SJSA1 (cell line): ENCODE measurements at places on chromosomes 2 and 18. TPM values are rescaled to one million over a fixed set of nuclear protein-coding genes. Genes with fewer than 3 reads are reported as not detected.

The OSBPL1A gene
- 34.6 and 40.7 TPM in 2 replicates for total RNA-seq

The NAT8 gene
- not detected in 2 replicates for total RNA-seq

The LYPD1 gene
- 75.9 and 91.4 TPM in 2 replicates for total RNA-seq

The CXCR1 gene
- total RNA-seq: not detected in 2 replicates

The LDLRAD4 gene
- total RNA-seq: 0.09 and 0.68 TPM in 2 replicates

The IWS1 gene
- total RNA-seq: 73.7 and 127 TPM in 2 replicates

The MARCHF7 gene
- total RNA-seq: 129 and 225 TPM in 2 replicates

The EFHD1 gene
- total RNA-seq: 0.66 and 1.4 TPM in 2 replicates

The SPC25 gene
- total RNA-seq: 53.0 and 64.8 TPM in 2 replicates

The SLC9A2 gene
- total RNA-seq: 0.03 TPM in 1 of 2 replicates, not detected in the other

The IL36G gene
- total RNA-seq: not detected in 2 replicates

The TMEM182 gene
- 2.9 and 3.7 TPM in 2 replicates for total RNA-seq

- H3K27ac ChIP-seq: no peak overlapping the region
- H3K4me3 ChIP-seq: no peak overlapping the region
- no peaks in the 10 kb centered on the region for H3K27me3 ChIP-seq
- DNase-seq: no peak
- H3K36me3 ChIP-seq: no peaks in the 10 kb centered on the region
Measured at GRCh38 chr2:141329964-141330363, 800.9 kb downstream of the LRP1B start.

- H3K4me3 ChIP-seq: no peak overlapping the region
- DNase-seq: no peak
- H3K27me3 ChIP-seq: no peaks in the 10 kb centered on the region
Measured at GRCh38 chr2:190670182-190670946, 21.5 kb downstream of the NAB1 start.

- DNase-seq: no peak
- H3K27ac ChIP-seq: no peak overlapping the region
- no peaks in the 10 kb centered on the region for H3K36me3 ChIP-seq
Measured at GRCh38 chr2:209876211-209876610, 104.6 kb downstream of the UNC80 start.

DNA sequence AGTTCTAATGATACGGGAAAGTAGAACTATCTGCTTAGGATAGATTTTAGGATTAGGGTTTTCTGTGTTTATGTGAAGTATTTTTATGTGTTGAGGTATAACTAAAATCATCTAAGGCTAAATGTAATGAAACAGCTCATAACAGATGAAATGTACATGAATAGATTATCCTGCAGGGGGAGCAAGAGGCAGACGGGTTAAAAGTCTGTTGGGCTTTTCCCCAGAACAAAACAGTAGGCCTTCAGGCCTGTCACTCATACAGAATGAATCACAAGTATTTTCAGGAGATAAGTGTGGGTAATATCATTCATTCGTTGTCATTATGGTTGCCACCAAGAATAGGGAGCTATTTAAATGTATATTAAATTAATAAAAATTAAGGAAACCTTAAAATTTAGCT is 107.9 kb upstream of the IL1R2 start:
- no peak overlapping the region for H3K4me3 ChIP-seq
- no peak overlapping the region for H3K27ac ChIP-seq
- peaks cover 74% of the 10 kb centered on the region for H3K36me3 ChIP-seq

DNA sequence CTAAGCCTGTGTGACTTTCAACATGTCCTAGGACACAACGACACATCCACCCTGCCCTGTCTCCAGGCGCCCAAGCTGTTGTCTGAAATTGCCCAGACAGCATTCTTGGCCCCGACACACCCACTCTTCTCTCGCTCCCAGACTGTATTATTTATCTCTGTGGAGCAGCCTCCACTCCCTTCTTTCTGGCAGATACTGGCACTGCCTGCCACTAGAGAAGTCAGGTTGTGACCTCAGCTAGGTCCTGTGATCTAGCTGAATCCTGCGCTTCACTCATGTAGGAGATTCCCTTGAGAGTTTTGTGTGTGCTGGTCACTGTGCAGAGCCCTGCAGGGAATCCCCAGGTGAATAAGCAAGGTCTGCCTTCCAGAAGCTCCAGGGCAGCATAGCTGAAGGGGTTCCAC is 77.1 kb upstream of the TNP1 start:
- H3K36me3 ChIP-seq: no peaks in the 10 kb centered on the region
- H3K27ac ChIP-seq: no peak overlapping the region
- no peak overlapping the region for H3K4me3 ChIP-seq
- no peaks in the 10 kb centered on the region for H3K27me3 ChIP-seq
- DNase-seq: no peak
- H3K4me1 ChIP-seq: no peaks in the 10 kb centered on the region

DNA sequence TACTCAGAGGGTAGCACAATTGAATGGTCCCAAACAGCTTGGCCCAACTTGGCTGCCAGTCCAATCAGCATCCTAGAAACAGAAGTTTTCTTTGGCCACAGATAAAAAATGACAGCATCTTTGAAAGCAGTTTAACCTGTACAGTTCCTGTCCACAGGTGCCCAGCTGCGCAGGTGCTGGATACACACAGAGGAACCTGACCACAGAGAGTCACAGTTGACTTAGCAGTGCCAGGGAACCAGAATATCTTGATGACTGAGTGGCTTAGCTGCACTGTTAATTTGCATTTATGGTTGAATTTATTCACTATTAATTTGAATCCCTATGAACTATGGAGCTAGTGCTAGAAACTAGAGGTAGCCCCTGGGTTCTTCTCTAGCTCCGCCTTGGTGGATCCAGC is 93.7 kb downstream of the TPGS2 start:
- no peaks in the 10 kb centered on the region for H3K27me3 ChIP-seq
- H3K4me3 ChIP-seq: no peak overlapping the region
- no peak overlapping the region for H3K27ac ChIP-seq

GRCh38 chr2:173109253-173110188 is 33.9 kb downstream of the MAP3K20 start:
- H3K27ac ChIP-seq: peak overlapping the region; percentile 86
- peaks cover 37% of the 10 kb centered on the region for H3K4me1 ChIP-seq
- H3K27me3 ChIP-seq: no peaks in the 10 kb centered on the region
- 0 out of 2 replicates have a peak, but pooled peaks cover 3% of the 10 kb centered on the region for H3K36me3 ChIP-seq

GRCh38 chr2:38892819-38893218 is 3.1 kb downstream of the ARHGEF33 start:
- no peaks in the 10 kb centered on the region for H3K4me1 ChIP-seq
- no peak overlapping the region for H3K27ac ChIP-seq
- H3K4me3 ChIP-seq: no peak overlapping the region
- no peaks in the 10 kb centered on the region for H3K36me3 ChIP-seq
- DNase-seq: no peak
- peaks cover 4% of the 10 kb centered on the region for H3K27me3 ChIP-seq

GRCh38 chr2:119248311-119248710 is 24.7 kb downstream of the STEAP3 start:
- no peak overlapping the region for H3K27ac ChIP-seq
- DNase-seq: peak; percentile 50
- peaks cover 30% of the 10 kb centered on the region for H3K4me1 ChIP-seq
- H3K36me3 ChIP-seq: peaks cover 69% of the 10 kb centered on the region
- no peak overlapping the region for H3K4me3 ChIP-seq
- H3K27me3 ChIP-seq: no peaks in the 10 kb centered on the region

- H3K4me1 ChIP-seq: peaks cover 22% of the 10 kb centered on the region
- peak overlapping the region; percentile 70 for H3K4me3 ChIP-seq
- DNase-seq: no peak
- H3K27me3 ChIP-seq: no peaks in the 10 kb centered on the region
- H3K36me3 ChIP-seq: peaks cover 4% of the 10 kb centered on the region; the same call in 1 of the 2 replicates
- peak overlapping the region; percentile 89 for H3K27ac ChIP-seq
Measured at GRCh38 chr18:54269893-54270844, 852 bp downstream of the POLI start.

DNA sequence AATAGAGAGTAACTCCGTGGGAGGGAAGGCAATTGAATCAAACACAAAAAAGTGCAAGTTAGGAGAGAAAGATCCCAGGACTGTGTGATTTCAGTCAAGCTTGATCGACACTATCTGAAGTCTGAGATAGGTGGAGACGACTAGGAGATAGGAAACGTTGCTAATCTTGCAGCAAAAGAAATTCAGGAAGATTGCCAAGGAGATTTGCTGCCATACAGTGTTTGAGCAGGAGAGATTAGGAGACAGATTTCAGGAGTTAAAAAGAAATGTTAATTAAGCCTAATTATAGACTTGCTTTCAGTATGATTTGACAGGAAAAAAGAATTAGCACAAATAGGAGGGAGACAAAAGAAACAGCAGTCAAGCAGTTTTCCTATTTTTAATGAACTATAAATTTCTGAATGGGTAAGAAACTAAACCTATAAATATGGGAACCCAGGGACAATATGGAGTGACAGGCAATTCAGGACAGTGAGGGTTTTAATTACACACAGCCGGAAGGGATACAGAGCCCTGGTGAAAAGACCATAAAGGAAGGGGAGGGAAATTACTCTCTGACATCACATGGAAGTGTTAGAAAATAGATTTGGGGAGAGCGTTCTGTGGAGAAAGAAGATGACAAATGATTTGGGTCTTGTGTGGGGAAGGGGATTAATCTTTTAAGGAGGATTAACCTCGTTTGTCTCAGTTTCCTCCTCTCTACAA is 72.6 kb downstream of the SUCLG1 start:
- H3K4me1 ChIP-seq: peaks cover 9% of the 10 kb centered on the region
- no peak overlapping the region for H3K4me3 ChIP-seq
- no peaks in the 10 kb centered on the region for H3K27me3 ChIP-seq
- DNase-seq: no peak

DNA sequence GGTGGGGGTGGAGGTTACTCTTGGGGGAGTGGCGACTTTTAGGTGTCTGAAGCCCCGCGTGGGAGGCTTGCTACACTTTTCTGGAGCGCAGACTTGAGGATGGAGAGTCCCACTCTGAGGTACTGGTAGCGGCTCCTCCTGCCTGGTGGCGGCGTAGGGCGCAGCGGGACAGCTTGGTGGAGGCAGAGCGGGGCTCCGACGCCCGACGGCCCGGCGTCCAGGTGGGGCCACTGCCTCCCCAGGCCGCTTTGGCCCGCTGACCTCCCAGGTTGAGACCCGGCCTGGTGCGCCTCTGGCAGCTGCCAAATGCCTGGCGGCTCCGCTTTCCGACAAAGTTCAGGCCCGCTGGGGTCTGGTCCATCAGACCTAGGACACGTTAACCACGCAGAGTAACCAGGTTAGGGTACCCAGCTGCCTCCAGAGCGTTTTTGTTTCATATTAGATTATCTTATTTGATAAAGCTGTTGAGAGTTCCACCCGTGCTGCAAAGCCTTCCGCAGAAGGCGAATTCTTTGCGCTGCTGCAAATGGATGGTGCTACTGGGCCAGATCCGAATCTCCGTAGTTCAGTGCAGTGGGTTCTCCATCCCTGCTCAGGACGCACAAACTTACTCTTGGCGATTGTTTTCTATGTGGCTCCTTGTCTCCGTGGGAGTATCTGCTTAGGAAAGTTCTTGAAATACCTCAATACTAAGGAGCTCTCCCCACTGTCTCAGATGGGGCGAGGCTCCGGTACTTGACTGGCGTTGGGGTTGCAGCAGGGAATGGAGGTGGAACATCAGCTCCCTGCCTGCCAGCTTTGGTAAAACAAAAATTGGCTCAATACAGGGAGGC is 405.9 kb downstream of the XIRP2 start:
- peaks cover 3% of the 10 kb centered on the region; the same call in 1 of the 2 replicates for H3K36me3 ChIP-seq
- DNase-seq: no peak
- no peak overlapping the region for H3K27ac ChIP-seq
- H3K27me3 ChIP-seq: peaks cover 42% of the 10 kb centered on the region

DNA sequence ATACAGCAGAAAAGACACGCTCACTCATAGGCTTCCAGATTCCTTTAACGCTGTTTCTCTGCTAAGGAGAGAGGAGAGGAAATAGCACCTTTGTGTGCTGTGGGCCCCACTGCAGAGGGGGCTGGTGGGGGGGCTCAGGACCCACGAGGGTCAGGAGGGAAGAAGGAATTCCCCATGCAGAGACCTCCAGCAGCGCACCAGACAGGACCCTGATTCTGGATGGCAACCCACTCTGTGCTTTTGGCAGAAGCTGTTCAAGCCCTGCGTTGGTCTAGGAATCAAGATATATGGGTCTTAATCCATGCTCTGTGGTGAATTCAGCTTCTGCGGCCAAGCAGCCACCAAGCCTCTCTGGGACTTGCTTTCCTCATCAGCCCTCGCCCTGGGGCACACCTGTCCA is 31.0 kb downstream of the MYCN start:
- no peak overlapping the region for H3K4me3 ChIP-seq
- DNase-seq: no peak
- no peak overlapping the region for H3K27ac ChIP-seq
- no peaks in the 10 kb centered on the region for H3K27me3 ChIP-seq
- no peaks in the 10 kb centered on the region for H3K36me3 ChIP-seq

DNA sequence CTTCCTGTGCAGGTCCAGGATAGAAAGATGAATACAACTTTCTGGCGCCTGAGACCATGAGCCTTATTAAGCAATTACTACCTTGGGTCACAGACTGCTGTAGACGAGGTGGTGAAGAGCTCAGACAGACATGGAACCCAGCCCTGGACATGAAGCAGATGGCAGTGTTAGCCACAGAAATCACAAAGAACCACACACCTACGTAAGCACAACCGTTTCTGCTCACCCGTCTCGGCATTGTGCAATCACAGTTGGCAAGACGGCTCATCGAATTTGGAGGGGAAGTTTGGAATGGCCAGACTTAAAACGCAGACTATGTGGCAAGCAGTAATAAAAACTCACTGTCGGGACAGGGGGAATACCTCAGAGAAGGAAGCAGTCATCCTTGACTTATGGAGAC is 24.3 kb upstream of the ASPRV1 start:
- H3K4me1 ChIP-seq: no peaks in the 10 kb centered on the region
- no peak overlapping the region for H3K27ac ChIP-seq
- no peaks in the 10 kb centered on the region for H3K36me3 ChIP-seq
- H3K4me3 ChIP-seq: no peak overlapping the region

DNA sequence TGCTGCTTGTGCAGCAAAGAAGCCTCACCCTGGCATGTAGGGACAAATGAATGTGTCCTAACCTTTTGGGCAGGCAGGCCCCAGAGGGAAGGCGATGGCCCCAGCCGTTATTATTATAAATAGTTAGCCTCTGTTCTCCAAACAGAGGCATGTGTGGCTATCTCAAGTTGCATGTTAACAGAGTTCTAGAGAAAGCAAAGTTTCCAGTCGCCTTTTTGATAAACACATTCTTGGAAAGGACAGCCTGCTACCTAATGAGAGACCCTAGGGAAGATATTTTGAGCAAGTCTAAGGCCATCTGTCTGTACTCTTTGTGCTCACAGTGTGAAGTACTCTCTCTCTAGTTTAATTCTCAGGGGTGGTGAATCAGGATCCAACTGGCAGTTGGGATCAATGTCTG is 97.4 kb upstream of the FHL2 start:
- H3K4me3 ChIP-seq: no peak overlapping the region
- no peaks in the 10 kb centered on the region for H3K36me3 ChIP-seq
- H3K27me3 ChIP-seq: no peaks in the 10 kb centered on the region
- DNase-seq: no peak
- no peak overlapping the region for H3K27ac ChIP-seq

DNA sequence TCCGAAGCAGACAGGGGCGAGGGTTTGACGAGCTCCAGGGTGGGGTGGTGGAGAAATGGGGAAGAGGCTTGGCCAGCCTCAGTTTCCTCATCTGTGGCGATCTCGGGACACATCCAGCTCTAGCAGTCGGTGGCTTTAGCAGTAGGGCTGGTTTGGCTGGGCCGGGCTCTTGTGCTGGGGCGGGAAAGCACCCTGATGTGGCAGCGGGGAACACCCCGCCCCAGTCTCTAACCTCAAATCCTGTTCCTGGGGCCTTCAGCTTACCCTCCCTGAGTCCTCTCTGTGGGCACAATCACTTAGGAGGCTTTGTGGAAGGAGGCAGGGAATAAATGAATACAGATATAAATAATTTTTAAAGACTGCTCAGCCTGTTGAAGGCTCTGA is 26.5 kb upstream of the MCFD2 start:
- H3K4me1 ChIP-seq: peaks cover 28% of the 10 kb centered on the region
- H3K4me3 ChIP-seq: peak overlapping the region; percentile 78
- no peak for DNase-seq
- H3K27ac ChIP-seq: no peak overlapping the region
